Liver (tissue), 10 donors: ENCODE measurements at places on chromosomes 2 and 18.

- DNase-seq, result no peak
These were observed 50.5 kb downstream of the MTA3 start for GRCh38 chr2:42618972-42619371.

DNA sequence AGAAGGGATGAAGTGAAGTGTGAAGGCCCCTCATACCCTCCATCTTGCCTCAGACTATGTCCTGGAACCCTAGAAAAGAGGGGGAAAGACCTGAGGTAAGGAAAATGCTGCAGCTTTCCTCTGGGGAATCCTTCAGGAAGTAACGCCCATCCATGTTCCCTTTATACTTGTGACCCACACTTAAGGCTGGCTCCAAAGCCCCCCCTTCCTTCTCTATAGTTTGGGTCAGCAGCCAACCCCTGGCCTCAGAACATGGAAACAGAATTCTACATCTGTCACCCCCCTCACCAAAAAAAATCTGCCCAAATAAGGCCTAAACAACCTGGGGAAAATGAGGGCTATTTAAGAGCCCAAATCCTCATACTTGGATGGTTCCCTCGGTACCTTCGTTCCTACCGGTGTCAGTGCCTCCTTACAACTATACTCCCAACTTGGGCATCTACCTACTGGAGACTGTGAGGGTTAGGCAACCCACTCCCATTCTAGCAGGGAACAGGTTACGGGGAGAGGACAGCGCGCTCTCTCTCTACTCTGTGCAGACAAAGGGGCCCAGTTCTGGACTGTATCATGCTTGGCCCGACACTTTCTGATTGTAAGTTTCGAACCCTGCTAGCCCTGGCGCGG lies 689 bp downstream of the OST4 start:
- DNase-seq, result no peak

- DNase-seq, result no peak
These were observed 329.7 kb upstream of the CNTNAP5 start for GRCh38 chr2:123695426-123695825.

DNA sequence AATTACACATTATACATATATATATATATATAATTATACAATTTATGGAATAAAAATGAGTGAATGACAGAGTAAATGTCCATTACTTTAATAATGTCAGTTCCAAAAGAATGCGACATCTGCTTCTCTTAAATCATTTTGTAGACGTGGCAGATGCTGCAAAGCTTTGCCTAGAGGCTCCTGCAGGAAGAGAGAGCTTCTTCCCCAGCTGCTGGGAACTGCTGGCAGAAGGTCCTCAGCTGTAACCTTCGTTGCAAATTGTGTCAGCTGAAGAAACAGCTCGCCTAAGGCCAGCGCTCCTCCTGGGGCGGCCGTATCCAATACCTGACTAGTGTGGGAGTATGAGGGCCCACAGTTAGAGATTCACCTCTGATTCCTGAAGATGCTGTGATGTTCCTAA lies 9.6 kb upstream of the THNSL2 start:
- DNase-seq, result no peak

DNA sequence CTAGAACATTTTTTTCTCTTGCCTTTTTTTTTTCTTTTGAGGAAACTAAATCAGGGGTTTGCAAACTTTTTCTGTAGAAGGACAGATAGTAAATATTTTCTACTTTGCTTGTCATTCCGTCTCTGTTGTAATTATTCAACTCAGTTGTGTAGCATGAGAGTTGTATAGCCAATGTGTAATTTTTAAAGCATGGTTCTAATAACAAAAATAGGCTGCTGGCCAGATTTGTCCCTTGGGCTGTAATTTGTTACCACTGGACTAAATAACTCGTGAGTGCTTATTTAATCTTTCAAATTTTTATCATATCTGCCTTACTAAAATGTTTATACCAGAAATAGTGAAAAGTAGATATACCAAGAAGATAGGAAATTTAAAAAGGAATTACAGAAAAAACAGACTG lies 43.0 kb downstream of the CCDC148 start:
- DNase-seq, result no peak
